ENCODE measurements at places on chromosomes 6 and 20.

DNA sequence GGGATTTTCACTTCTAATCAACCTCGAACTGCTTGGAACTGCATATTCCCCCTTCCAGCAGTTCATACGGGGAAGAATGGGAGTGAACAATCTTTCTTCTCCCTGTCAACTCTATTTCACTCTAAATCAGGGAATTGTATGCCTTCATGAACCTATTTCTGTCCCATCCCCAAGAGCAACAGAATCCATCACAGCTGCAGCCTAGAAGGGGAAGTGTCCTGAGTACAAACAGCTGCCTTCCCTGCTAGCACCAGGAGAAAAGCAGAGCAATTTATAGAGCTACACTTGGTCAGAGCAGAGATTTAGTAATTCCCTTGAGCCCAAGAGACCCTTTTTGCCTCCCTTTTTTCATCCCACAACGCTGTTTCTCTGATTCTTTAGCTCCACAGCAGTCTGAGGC, 208.4 kb downstream of the ADGRG6 start:
- DNase-seq, result no peak

DNA sequence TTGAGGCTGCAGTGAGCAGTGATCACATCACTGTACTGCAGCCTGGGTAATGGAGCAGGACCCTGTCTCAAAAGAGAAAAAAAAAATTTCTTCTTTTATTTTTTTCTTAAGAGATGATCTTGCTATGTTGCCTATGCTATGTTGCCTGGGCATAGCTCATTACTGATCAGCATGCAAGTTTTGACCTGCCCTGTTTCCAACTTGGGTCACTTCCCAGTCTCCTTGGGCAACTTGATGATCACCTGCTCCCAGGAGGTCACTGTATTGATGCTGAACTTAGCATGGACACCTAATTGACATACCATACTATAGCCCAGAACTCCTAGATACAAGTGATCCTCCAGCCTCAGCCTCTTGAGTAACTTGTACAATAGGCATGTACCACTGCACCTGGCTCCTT, 30.7 kb upstream of the NANP start:
- DNase-seq, result no peak

GRCh38 chr6:86192123-86192522, 549.4 kb upstream of the SYNCRIP start:
- peak; percentile 9 for DNase-seq

GRCh38 chr6:157761331-157761921, 61.6 kb upstream of the SNX9 start:
- DNase-seq, result peak; percentile 84

- no peak for DNase-seq
Observed at GRCh38 chr20:18133962-18134361, 3.7 kb upstream of the KAT14 start.

DNA sequence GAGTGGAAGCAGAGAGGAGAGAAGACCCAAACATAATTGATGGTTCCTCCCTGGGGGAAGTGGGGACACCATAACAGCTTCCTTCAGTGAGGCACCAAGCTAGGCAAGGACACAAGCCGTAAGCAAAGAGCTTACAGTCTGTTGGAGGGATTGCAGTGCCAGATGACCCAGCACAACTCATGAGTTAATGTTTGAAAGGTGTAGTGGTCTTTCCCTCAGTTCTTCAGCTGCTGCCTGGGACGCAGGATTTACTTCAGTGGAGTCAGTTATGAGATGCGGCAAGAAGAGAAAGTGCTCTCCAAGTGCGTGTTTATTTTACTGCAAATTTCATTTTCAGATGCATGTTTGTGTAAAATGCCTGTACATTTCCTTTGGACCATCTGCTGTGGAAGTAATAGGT, 38.7 kb upstream of the SLC17A4 start:
- no peak for DNase-seq

- DNase-seq, result no peak
Observed at GRCh38 chr6:152329638-152330448, 307.3 kb downstream of the SYNE1 start.

DNA sequence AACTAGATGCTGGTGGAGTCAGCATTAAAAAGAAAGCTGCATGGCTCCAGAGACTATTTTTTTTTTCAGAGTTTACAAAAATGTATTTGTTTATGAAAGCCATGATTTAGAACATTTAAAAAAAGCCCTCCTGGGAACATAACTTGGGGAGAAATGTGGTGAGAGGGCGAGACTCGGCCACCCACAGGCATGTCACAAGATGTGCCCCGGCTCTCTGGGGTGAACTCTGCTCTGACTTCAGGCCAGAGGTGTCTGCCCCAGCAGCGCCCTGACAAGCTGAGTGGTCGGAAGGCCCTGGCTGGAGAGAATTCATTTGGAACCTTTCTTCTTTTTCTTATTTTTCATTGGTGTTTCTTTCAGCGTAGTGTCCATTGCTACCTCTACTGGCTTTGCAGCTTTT, 21.7 kb upstream of the RFPL4B start:
- DNase-seq, result no peak

DNA sequence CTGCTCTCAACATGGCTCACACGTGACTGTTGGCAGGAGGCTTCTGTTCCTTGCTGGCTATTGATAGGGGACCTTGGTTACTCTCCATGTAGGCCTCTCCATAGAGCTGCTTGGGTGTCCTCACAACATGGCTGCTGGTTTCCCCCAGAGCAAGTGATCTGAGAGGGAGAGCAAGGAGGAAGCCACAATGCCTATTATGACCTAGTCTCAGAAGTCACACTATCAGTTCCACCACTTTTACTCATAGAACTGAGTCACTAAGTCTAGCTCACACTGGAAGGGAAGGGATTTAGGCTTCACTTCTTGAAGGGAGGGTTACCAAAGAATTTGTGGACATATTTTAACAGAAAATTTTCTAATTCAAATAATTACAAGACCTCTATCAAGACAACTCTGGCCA, 8.7 kb upstream of the NOP56 start:
- no peak for DNase-seq

- DNase-seq, result no peak
Observed at GRCh38 chr6:38799529-38800184, 84.5 kb downstream of the DNAH8 start.

DNA sequence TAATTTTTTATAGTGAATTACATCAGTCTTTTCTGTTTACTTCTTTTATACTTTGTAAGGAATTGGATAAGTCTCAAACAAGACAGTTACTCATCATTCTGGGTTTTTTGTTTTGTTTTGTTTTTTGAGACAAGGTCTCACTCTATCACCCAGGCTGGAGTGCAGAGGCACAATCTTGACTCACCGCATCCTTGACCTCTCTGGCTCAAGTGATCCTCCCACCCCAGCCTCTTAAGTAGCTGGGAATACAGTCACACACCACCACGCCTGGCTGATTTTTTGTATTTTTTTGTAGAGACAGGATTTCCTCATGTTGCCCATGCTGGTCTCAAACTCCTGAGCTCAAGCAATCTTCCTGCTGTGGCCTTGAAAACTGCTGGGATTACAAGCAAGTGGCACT, 524.3 kb downstream of the EYS start:
- DNase-seq, result no peak

DNA sequence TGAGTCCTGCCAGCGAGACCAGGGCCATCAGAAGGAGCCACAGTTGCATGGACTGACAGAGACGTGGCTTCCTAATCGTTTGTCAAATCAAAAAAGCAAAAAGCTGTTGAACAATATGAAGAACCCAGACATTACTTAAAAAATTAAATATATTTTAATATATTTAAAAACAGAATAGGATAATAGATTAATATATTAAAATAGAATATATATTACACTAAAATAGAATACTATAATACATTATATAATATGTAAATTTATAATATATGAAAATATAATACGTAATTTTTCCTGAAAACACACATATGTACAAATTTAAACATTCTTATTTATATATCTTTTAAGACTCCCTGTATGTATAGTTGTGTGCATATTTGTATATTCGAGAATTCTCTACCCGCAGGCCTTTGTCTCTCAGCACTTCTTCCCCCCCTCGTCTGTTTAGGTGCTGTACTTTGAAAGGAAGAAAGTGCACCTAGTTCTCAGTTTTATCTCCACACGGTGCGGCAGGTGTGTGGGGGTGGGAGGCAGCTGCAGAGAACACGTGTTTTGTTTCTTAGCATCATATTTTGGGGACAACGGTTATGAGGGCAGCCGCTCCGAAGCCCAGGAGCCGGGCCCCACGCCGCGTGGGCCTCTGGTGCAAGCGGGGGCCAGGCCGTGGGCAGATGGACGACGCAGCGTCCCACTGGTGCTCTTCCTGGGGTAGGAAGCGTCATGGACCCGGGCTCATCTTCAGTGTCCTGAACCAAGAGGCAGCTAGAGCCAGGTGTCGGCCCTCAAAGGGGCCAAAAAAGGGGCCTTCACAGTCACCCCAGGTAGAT, 72.2 kb upstream of the MPC1 start:
- DNase-seq, result no peak

All from activated CD4-positive, alpha-beta T cell treated with anti-CD3 and anti-CD28 coated beads, Interleukin-2, amount 50 U/mL, for 16 hours (primary cell).